ENCODE measurements at places on chromosomes 11 and 22.

GRCh38 chr22:46105494-46106278 lies 44.6 kb upstream of the PPARA start:
- no peak for DNase-seq

GRCh38 chr22:22078329-22078728 lies 95.7 kb upstream of the TOP3B start:
- DNase-seq: no peak

DNA sequence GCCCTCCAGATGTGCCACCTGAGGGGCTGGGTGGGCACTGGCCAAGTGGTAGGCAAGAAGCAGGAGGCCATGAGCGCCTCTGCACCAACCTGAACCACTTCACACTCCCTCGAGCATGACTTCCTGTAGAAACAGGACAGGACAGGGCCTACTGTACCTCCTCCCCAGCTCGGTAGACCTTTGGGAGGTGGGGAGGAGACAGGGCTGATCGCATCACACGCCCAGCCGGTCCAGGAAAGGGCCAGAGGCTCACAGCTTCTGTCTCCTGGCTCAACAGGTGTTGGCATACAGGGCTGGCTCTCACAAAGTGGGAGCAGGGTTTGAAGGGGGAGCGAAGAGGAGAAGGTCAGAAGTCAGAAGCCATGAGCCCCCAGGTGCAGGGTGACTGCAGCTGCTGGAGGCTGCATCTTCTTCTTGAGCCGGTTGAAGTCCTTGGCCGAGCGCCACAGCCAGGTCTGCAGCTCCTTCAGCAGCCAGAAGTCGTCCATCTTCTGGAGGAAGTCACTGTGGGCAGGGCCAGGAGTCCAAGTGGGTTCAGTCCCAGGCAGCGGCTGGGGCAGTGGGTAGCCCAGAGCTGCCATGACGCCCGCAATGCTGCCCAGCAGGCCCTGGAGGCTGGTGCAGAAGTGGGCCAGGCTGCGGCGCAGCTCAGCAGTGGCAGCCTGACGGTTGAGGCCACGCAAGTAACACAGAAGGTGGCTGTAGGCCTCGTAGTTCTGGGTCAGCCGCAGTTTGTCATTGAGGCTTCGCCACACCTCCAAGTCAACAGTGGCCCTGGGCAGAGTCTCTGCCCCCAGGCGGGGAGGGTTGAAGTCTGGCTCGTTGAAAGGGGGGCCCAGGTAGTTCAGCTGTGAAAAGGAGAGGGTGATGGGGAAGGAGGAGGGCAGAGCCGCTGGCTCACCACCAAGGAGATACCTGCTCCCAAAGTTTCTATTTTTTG lies 8.3 kb downstream of the CLCF1 start:
- DNase-seq: no peak

GRCh38 chr11:115462004-115462541 lies 42.1 kb downstream of the CADM1 start:
- no peak for DNase-seq

GRCh38 chr22:44642096-44642644 lies 59.8 kb upstream of the PRR5 start:
- no peak for DNase-seq

DNA sequence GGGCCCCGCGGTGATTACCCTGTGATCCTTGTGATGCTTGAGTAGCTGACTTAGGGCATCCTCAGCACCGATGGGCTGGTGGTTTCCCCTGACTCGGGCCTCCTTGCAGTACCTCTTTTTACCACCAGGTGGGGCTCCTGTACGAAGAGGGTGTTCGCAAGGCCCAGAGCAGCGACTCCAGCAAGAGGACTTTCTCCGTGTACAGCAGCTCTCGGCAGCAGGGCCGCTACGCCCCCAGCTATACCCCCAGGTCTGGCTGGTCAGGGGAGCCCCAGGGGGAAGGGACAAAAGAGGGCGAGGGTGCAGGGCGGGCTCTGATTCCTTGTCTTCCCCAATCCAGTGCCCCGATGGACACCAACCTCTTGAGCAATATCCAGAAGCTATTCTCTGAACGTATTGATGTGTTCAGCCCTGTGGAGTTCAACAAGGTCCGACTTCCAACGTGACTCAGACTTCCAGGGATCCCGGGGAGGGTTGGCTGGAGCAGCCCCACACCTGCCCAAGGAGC lies 1.3 kb upstream of the TM7SF2 start:
- DNase-seq: peak; percentile 81

DNA sequence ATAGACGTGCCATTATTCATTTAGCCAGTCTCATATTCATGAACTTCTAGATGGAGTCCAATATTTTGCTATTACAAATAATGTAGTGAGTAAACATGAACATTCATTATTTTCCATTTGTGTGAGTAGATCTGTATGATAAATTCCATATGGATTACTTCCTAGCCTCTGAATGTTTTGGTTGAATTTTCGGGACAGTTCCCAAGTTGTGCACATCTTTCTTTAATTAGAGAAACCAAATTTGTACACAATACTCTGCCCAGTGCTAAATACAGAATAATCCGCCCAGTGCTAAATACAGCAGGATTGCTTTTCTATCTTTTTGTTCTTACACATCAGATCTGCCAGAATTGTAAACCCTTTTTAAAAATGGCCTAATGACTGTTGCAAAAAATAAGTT lies 17.1 kb upstream of the APLP2 start:
- DNase-seq: no peak

- DNase-seq: no peak
Observed at GRCh38 chr11:128881221-128881620, 9.9 kb upstream of the KCNJ5 start.

DNA sequence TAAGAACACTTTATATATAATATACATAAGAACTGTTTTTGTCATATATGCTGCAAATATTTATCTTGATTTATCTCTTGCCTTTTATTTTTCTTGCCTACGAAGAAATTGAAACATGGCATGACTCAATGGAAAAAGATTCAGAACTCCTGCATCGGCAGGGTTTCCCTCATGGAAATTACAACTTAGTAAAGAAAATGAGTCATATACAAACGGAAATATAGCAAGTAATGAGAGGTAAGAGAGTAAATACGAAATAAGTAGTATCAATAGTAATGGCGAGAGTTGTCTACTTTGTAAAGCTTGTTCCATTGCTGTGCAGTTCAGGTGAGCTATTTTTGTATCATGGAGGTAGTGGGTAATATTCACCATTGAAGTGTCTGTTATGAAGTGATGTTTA lies 350.4 kb downstream of the DDX10 start:
- no peak for DNase-seq

DNA sequence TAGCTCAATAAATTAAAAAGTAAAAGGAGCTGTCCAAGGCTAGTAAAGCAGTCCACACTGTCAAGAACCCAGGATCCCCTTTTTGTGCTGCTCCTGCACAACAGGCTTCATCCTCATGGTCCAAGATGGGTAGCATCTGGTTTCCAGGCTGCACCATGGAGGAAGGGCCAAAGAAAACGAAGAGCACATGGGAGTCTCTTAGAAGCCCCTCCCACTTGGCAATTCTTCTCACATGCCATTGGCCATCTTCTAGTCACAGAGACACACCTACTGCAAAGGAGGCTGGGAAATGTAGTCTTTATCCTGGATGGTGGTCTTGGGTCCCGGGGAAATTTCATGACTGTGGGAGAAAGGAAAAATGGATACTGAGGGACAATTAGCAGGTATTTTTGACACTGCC lies 37.8 kb downstream of the PRR5L start:
- no peak for DNase-seq

DNA sequence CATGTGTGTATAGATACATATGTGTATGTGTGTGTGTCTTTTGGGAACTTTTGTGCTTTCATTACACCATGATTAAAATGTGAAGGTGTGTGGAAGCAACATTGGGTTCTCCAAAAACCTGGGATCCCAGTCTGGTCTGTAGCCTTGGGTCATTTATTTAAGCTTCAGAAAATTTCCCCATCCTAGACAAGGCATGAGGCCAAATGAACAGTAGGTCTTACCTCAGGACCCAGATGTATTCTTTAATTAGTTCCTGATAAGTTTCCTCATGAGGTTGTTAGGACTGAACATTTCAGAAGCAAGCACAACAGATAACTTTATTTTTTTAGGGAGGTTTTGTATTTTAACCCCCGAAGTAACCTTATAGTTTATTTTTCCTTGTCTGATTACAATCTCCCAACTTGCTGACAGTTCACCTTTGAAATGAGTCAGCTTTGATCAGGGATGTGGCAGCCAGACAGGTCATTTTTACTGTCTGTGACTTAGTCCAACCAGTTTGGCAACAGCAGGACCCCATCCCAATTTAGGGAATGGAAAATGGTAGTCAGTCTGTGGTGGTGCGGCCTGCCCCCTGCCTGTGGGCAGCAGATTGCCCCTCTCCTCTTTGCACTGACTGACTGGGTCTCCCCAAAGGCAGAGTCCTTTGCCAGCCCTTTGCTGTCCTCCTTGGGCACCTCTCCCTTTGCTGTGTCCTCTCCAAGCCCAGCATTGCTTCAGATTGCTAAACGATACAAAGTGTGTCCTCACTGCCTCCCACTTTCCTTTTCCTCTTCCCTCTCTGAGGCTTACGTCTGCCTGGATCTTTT lies 88.3 kb downstream of the NAV2 start:
- no peak for DNase-seq

DNA sequence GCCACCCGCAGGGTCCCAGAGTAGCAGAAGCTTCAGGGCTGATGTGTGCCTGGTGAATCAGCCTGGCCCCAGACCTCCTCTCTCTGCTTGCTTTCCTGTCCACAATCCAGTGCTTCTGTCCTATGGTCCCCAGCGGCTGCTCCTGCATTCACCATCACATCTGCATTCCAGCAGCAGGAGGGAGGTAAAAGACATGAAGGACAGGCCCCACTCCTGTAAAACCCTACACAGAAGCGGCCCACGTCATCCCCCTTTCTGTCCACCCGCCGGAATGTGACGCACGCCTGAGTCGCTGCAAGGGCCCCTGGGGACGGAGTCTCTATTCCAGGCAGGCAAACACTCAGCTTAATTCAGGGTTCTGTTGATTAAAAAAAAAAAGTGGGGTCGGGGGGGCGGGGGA lies 58.3 kb downstream of the CDKN1C start:
- no peak for DNase-seq

DNA sequence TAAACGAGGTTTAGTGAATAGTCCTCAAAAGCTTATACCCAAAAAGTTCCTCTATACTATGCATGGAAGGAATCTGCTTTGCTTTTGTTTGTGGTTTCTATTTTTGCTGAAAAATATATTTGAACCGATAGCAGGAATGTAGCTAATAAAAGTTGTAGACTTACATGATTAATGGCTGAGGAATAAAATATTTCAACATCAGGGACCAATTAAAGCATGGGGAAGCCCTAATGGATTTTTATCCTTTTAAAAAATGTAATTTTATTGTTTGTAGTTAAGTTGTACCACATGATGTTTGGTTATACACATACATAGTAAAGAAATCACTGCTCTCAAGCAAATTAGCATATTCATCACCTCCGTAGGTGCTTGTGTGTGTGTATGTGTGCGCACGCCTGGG lies 295.3 kb upstream of the CNTN5 start:
- DNase-seq: no peak

GRCh38 chr22:17845790-17846189 lies 71.5 kb upstream of the BID start:
- no peak for DNase-seq

DNA sequence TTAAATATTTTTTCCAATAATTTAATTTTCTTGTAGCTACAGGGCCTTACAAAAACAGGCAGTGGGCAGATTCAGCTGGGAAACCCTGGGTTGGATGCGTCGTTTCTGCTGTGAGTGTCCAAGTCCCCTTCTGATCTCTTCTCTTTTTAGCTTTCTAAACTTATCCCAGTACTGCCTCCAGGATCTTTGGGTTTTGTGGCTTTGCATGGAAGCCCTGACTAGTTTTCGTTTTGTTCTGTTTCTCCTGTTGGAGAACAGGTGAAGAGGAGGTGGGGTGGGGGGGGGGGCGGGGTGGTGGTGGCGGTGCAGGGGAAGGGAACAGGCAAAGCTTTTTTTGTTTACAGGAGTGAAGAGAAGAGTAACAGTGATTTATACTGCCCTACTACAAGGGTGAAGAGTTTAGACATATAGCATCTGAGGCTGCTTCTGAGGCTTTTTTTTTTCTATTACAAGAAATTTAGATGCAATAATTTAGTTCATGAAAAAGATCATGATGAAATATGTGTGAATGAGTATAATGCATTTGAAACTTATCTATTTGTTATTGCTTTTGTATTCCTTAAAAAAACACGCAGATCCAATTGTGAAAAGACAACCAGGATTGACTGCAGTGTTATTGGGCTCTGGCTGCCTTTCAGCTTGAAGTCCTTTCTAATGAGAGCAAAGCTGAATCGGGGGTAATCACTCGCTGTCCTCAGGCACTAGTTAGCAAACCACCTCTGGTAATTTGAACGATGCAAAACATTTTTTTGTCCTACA lies 142.9 kb downstream of the NCAM1 start:
- no peak for DNase-seq

GRCh38 chr11:1153951-1154493 lies 3.7 kb upstream of the MUC5AC start:
- no peak for DNase-seq

- DNase-seq: no peak
Observed at GRCh38 chr11:110294509-110294908, 1.9 kb downstream of the RDX start.

- no peak for DNase-seq
Observed at GRCh38 chr11:7523416-7524210, 9.8 kb downstream of the PPFIBP2 start.

DNA sequence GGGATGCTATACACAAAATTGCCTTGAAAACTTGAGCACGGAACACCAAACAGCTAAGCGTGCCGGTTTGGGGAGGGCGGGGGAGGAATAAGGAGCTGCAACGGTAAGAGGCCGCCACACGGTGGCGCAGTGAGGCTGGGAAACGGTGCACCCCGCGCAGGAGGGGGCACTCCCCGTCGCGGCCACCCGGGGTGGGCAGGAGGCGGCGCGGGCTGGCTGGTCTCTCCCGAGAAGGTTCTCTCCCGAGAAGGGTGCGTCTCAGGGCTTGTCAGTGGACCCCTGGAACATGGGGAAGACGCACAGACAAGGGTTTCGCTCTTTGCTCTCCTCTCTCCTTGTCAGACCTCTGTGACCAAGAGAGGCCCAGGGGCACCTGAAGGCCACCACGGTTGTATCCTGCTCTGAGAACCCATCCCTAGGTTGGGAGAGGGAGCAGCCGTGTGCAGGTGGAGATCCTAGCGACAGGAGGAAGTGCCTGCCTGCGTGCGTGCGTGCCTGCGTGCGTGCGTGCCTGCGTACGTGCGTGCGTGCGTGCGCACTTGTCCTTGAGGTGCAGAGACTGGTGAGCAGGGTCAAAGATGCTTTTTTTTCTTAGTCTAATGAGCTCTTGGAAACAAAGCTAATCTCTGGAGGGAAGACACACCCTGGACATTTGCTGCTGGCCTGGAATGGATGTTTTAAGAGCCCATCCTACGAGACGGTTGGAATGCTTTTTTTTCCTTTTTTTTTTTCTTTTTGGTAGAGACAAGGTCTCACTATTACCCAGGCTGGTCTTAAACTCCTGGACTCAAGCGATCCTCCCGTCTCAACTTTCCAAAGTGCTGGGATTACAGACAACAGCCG lies 18.1 kb upstream of the JAM3 start:
- DNase-seq: peak; percentile 70

GRCh38 chr22:43553451-43554258 lies 141.8 kb downstream of the MPPED1 start:
- no peak for DNase-seq

DNA sequence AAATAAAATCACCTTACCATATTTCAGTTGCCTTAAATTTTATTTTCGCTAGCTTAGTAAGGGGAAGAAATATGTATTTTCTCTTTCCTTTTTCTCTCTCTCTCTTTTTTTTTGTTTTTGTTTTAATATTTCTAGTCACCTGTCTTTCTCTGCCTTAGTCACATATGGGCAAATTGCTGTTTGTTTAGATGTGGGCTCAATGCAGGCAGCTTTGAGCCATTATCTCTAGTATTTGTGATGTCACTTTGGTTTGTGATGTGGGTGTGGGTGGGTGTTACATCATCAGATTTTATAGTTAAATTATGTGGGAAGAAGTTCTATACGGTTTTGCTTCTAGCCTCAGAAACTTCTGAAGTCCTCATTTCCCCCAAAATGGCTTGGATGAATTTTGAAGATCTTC lies at the start of gene C22orf31:
Gene C22orf31, minus strand, starts transcription at position 59 of the 400 bp plus-strand sequence. Its CDS starts 39 bp downstream, at position 20.
- no peak for DNase-seq

Measured in T-helper 2 cell (primary cell).